ENCODE measurements at places on chromosomes 3 and 15. TPM values are rescaled to one million over a fixed set of nuclear protein-coding genes. Genes with fewer than 3 reads are reported as not detected.
A peak's percentile ranks its signal among the peaks of the same experiment; 100 is the strongest.

DNA sequence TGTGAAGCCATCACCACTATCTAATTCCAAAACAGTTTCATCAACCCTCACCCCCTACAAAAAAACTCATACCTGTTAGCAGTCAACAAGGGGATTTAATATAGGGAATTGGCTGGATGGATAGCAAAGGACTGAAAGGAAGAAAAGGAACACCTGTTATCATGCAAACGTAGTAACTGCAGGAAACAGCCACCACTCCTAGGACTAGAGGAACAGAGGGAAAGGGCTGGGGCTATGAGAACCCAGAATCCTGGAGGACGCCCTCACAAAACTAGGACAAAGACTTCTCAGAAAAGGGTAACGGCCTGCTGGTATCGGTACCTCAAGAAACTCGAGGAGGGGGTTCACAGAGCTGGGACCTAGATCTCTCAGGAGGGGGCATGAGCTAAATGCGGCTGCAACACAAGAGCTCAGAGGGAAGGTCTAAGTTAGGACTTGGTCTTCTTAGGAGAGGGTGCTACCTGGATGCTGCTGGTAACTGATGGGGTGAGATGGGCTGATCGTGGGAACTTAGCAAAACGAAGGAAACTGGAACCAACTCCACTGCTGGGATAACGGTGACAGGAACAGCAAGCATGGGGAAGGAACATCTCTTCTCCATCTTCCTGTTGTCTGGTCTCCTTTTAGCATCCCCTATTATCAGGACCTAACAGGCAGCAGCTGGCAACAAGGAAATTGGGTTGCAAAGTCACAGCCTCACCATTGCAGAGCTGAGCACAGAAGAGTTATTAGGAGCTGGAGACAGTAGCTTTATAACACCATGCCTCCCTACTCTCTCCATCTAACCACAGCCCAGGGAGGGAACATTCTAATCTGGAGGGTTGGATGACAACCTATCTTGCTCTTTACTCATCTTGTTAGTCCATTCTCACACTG lies 147.7 kb downstream of the UACA start:
- no peak for DNase-seq

GRCh38 chr15:51692154-51692553 lies 10.9 kb downstream of the SCG3 start:
- no peak for DNase-seq

DNA sequence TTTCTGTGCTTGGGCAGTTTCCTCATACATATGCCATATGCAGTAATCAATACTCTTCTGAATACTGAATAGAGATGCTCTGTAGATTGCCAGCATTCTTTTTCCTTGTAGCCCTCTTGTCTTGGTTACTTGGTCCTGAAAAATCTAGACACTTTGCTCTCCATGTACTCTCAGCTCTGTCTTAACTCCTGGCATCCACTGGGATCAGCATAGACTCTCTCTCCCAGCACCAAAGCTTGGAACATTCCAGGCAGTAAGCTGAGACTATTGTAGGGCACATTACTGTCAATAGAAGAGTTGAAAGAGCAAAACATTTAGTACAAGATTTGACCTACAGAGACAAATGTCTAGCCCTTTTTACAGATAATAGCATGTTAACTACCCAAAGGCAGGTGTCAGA lies 1100.3 kb downstream of the TBL1XR1 start:
- DNase-seq = no peak

DNA sequence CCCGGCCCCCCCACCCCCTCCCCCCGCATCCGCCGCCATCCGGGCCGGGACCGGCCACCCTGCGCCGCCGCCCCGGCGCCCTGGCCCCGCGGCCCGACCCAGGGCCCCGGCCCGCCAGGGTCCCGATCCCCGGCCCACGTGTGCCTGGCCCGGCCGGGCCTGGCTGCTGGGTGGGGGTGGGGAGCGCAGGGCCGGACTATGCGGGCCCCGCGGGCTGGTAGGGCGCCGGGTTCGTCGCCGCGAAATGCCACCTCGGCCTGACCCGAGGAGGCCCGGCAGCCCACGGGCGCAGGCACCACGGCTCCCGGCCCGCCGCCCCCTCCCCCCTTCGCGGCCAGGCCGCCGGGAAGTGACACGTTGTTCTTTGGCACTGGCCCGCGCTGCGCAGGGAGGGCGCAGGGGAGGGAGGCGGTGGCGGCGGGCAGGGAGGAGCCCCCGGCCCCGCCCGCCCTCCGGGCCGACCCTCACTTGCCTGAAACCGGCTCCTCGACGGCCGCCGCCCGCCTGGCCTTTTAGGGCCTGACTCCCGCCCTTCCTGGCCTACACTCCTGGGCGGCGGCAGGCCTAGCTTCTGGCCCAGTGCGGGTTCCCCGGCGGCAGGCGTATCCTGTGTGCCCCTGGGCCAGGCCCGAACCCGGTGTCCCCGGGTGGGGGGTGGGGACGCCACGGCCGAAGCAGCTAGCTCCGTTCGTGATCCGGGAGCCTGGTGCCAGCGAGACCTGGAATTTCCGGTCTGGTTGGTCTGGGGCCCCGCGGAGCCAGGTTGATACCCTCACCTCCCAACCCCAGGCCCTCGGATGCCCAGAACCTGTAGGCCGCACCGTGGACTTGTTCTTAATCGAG lies 515 bp downstream of the EIF4G1 start:
- DNase-seq = peak; percentile 67

- no peak for DNase-seq
Observed at GRCh38 chr15:40456299-40456712, 14.5 kb upstream of the CHST14 start.

- DNase-seq = no peak
Observed at GRCh38 chr3:151707216-151707615, 26.5 kb upstream of the AADACL2 start.

DNA sequence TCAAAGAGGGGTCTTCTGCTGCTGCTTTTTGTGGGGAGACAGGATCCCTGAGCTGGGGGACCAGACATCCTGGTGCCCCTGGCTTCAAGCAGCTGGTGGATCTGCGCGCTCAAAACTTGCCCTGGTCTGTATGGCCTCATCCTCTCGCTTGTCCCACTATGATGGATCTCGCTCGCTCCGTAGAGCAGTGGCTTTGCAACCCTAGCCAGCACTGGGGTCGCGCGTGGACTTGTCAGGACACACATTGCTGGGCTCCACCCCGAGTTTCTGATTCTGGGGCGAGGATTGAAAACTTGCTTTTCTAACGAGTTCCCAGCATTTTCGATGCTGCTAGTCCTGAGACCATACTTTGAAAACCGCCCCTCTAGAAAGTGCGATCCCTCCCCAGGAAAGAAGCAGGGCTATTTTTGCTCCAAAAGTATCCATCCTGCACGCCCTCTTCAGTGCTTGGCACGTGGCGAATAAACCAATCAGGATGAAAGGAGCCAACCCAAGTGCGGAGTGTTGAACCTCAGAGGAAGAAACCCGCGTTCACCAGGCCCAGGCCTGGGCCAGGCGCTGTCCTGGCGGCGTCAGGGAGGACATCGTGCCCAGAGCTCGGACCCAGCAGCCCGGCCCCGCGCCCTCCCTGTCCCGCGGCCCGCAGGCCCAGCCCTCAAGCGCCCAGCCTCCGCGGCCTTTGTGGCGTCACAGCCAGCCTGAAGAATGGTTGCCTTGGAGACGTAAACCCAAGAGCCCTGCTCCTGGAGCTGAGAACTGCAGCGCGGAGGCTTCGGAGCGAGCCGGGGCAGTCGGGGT lies at the start of gene CFAP100:
Gene CFAP100, plus strand, starts transcription at position 731 of the 798 bp plus-strand sequence. CDS start 1,092 bp downstream, outside the sequence.
- DNase-seq = no peak

- no peak for DNase-seq
Observed at GRCh38 chr3:127156338-127157050, 36.4 kb upstream of the PRR23E start.

DNA sequence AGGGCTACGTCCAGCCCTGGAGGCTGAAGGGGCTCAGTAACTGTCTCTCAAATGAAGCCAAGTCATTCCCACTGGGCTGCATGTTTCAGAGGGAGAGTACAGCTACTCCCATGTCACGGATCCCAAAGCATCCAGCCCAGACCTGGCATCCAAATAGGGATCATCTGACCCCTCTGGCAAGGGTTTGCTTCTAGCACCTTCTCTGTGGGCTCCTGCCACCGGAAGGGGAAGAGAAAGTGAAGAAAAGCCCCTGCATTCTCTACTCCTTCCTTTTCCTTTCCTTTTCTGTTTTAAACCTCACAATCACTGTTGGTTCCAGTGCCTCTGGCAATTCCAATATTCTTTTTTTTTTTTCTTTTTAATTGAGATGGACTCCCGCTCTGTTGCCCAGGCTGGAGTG lies 64.5 kb upstream of the CTSH start:
- DNase-seq = no peak

DNA sequence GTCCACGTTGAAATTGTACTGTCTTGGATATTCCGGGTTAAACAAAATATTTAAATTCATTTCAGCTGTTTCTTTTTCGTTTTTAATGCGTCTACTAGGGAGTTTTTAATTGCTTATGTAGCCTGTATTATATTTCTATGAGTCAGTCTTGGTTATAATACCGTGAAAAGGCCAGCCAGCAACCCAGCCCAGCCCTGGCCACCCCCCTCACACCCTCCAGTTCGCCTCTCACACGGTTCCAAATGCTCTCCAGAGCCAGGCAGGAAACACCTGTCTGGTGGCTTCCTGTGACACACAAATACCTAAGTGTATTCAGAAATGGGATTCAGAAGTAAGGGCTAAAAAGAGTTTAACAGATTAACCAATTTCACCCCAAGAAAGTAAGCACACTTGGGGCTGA lies 4.4 kb downstream of the SH3BP5 start:
- DNase-seq = no peak

DNA sequence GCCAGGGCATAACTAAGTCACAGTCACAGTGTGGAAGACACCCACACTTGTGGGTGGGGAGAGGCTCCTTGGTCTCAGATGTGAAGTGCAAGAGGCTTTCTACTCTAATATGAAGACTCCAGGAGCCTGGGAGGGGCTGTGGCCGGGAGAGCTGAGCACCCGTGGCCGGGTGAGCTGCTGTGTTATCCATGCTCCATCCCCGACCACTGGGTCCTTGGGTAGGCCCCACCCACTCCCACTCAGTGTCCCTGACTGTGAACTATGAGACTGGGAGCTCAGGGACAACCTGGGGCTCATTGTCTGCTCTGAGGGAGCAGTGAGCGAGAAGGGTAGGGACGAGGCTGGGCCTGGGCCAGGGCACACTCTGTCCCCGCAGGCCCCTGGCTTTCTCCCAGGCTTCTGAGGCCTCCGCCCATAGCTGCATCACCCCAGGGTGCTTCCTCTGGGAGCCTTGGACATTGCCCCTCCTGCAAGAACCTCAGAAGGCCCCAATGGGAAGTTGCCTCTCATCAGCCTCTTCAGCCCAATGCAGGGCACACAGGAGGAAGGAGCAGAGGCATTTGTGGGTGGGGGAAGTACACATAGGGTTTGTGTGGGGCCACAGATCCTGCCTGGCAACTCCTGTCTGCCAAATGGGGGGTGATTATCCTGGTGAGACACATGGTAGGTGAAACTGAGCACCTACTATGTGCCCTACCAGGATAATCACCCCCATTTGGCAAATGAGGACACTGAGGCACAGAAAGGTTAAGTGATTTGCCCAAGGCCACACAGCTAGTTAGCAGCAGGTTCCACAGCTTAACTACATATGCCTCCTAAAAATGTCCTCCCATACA lies 2.4 kb downstream of the ANPEP start:
- DNase-seq = no peak

DNA sequence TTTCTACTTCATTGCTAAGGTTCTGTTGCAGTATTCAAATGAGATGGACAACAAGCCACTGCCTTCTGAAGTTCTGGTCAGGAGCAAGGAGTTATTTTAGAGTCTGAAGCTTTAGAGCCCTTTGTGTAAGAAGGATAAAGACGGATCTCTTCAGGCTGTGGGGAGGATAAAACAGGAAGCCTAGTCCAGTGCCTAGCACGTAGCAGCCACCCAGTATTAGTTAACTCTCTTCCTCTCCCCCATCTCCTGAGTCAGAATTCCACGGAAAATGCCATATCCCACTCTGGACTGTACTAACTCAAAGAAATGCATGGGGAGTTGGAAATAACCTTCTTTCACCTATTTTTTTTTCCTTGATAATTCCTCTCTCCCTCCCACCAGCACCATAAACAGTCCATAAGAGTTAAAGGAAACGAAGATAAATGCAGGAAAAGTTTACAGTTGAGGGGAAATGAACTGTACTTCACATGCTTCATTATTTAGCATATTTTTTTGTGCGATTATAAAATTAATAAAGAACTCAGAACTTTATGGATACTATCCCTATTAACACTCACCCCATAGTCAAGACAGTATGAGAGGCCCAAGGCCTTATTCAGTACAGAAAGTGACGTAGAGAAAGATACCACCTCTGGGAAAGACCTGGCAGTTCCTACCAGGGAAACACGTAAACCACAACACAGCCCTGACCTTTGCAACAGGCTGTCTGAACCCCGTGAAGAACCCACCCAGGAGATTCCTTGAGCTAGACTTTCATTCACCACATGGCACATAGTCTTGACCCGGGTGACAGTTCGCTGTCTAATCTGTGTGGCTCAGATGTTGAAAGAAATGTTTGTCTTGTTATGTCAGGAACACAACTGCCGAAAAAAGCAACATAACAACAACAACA lies 9.2 kb downstream of the IGF2BP2 start:
- no peak for DNase-seq

DNA sequence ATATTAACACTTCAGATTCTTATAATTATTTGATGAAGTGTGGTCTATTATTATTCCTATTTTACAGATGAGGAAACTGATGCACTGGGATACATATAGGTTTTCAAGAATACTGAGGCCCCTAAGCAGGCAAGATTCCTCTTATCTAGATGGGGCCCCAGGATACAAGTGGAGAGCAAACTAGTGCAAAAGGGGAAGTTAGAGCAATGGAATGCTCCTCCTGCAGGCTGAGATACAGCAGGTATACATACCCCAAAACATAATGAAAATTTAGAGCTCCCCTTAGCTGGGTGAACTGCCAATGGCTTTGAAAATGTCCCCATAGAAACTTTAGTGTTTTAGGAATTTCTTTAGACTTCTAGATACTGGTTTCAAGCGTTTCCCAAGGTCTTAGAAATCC lies 247.1 kb downstream of the CHST2 start:
- DNase-seq = no peak

Gene APEH
- polyA plus RNA-seq = 151 TPM

Gene CCDC191
- 1.4 TPM for polyA plus RNA-seq

Gene PLAAT1
- polyA plus RNA-seq = not detected

Gene UBAP1L
- 0.20 TPM for polyA plus RNA-seq

Gene CCR2
- 0.13 TPM for polyA plus RNA-seq

Gene PTPRG
- not detected for polyA plus RNA-seq

Gene C2CD4B
- not detected for polyA plus RNA-seq

Gene SAXO2
- polyA plus RNA-seq = 0.25 TPM

Gene KLHL40
- polyA plus RNA-seq = not detected

Gene GUCA1C
- polyA plus RNA-seq = not detected
